ENCODE measurements at places on chromosomes 2 and 18. TPM values are rescaled to one million over a fixed set of nuclear protein-coding genes. Genes with fewer than 3 reads are reported as not detected.

DNA sequence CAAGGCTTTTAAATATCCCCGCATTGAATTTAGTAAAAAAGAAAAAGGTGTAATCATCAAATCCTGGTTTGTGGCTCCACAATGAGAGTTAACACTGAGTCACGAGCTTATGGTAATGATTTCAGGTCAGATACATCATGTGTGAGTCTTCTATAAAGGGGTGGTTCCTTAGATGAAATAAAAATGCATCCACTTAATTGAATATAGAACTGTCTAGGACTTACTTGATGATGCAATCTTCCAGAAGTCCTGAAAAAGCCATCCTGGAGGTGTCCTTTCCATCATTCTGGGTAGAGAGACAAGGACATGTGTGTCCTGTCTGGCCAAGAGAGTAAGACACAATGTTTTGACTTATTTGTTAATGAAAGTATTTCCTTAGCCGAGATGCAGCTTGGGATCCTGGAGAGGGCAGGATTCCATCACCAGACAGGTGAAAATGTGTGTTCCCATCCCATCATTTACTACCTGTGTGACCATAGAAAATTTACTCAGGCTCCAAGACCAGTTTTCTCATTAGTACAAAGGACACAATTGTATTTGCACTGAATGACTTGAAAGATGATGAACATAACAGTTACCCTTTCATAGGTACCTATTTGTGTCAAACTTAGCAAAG lies 1539.8 kb upstream of the PIK3C3 start:
- no peak overlapping the region for H3K4me3 ChIP-seq
- no peaks in the 10 kb centered on the region for H3K27me3 ChIP-seq
- H3K4me1 ChIP-seq: no peaks in the 10 kb centered on the region
- no peak for DNase-seq
- no peak overlapping the region for H3K27ac ChIP-seq

DNA sequence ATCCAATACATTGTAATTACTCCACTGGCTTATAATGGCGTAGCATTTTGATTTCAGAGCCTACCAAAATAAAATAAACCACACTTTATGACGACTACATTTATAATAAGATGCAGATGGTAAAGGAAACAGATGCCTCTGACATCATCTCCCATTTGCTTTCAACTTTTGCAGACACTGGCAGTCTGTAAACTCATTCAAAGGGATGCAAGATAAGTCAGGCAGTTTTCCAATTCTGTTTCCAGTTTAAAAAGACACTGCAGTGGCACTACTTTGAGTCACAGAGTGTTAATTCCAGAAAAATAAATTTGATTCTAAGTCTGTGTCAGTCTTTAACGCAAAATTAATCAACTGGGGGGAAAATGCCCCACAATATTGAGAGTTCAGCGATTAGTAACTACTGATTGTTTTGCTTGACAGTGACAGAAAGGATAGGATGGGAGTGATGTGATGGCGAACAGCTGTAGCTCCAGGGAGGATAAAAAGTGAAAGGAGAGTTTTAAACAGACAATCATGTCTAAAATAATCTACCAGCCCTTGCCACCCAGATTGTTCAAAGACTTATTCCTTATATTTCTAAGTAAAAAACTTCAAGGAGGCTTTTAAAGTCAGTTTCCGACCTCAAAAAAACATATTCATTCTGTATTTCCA lies 6.7 kb downstream of the DSEL start:
- H3K36me3 ChIP-seq: no peaks in the 10 kb centered on the region
- no peaks in the 10 kb centered on the region for H3K4me1 ChIP-seq
- peaks cover 12% of the 10 kb centered on the region for H3K27me3 ChIP-seq

The TP53I3 gene
- 2.7 TPM for total RNA-seq

- H3K27me3 ChIP-seq: peaks cover 24% of the 10 kb centered on the region
- H3K4me3 ChIP-seq: no peak overlapping the region
- no peak for DNase-seq
- H3K4me1 ChIP-seq: peaks cover 4% of the 10 kb centered on the region
- no peak overlapping the region for H3K27ac ChIP-seq
Observed at GRCh38 chr2:209985874-209986273, 16.6 kb upstream of the RPE start.

DNA sequence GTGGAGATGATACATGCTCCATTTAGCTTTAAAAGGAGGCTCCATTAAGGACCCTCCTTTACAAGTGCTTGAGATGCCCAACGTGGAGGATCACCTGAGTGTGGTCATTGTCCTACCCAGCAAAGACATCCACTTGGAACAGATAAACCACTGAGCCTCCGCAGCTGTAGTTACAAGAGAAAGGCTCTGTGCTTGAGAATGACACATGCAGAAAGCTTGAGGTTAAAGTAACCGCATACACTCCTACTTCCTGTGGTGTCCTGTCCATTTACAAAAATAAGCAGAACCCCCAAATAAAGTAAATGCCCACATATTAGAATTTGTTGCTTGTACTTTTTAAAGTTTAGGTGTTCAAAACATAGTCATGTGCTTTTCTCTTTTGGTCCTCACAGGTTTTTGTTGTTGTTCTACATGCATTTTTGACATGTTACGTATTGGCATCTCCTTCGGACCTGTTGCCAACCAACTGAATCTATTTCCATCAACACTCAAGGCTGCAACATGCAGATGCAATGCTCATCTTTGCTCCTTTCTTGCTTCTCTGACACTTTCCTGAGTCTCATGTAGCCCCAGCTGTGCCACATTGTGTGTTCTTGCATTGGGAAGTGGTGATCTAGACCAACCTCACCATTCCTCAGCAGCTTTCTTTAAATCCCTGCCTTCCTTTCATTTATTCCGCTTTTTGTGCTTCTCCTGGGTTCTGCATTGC lies 56.0 kb downstream of the SERPINB7 start:
- no peak for DNase-seq
- peaks cover 24% of the 10 kb centered on the region for H3K4me1 ChIP-seq
- H3K27ac ChIP-seq: no peak overlapping the region
- no peak overlapping the region for H3K4me3 ChIP-seq
- peaks cover 40% of the 10 kb centered on the region for H3K27me3 ChIP-seq

DNA sequence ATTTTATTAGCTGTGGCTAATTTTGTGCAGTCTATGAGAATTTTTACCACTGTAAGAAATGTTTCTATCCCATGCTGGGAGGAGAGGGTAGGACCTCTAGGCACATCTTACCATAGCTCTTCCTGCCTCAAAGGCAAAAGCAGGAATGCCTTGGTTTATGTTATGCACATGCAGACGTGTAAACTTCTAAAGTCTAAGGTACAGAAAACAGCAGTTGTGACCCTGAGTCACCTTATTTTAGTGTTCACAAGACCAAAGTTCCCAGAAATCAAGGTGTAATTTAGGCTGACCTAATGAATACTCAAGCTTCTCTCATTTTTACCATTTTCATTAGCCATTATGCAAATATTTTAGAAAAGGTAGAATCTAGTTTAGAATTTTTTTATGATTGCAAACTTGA lies 15.4 kb upstream of the WIPF1 start:
- peaks cover 83% of the 10 kb centered on the region for H3K4me1 ChIP-seq
- no peak for DNase-seq
- H3K27ac ChIP-seq: no peak overlapping the region
- peaks cover 79% of the 10 kb centered on the region for H3K36me3 ChIP-seq
- no peaks in the 10 kb centered on the region for H3K27me3 ChIP-seq

The CCDC74A gene
- 3.3 TPM for total RNA-seq

Measured in activated T-helper 2 cell treated with anti-CD3 and anti-CD28 coated beads, Interferon-gamma antibody, Interleukin-2, Interleukin-4, amounts not matched to agents 10 μg/mL and 5 μg/mL and 100 μg/mL, durations not matched to agents 14 hours and 24 hours and 36 hours (primary cell).